ENCODE measurements at places on chromosomes 11 and 22. TPM values are rescaled to one million over a fixed set of nuclear protein-coding genes. Genes with fewer than 3 reads are reported as not detected.

The CASP4 gene
- 135 TPM for total RNA-seq

The APOL4 gene
- total RNA-seq, result 0.54 TPM

GRCh38 chr11:6251120-6251733 lies 8.4 kb upstream of the CCKBR start:
- no peaks in the 10 kb centered on the region for H3K4me1 ChIP-seq
- peak; percentile 58 for DNase-seq
- H3K27me3 ChIP-seq, result peaks cover 2% of the 10 kb centered on the region
- H3K4me3 ChIP-seq, result no peak overlapping the region

DNA sequence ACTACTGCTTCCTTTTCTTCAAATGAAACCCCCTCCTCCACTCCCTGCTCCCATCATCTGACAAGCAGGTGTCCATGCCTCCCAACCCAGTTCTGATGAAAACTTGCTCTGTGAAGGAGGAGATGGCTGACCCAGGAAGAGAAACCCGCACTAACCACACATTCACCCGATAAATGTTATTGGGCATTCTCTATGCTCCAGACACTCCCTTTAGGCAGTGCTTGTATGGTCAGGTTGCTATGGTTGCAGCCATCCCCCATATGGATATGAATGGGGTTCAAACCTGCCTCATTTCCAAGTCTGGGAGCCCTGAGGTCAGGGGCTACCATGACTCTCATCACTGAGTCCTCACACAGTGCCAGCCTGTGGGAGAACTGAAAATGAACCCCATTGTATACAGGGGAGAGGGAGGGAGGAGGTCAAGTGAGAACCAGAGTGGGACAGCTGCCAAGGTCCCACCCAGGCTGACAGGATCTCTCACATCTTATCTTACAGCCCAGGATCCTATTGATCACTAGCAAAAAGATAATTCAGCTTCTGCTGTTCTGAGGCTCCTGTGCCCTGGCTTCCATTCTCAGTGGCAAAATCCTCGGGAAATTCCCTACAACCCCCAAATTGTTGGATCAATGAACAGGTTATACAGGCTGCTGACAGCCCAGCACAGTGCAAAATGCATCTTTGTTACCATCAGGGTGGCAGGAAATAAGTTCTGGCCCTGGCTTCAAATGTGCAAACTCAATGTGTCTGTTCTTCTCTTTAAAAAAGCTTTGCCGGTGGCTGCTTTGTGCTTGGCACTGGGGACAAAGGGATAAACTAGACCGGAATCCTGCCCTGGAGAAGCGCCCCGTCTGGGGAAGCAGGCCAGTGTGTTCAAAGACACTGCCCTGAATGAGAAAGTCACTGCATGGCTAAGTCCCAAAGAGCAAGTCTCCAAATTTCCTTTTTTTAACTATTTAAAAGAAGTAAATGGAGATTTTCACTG lies 22.7 kb upstream of the ACER3 start:
- H3K27me3 ChIP-seq, result peaks cover 32% of the 10 kb centered on the region
- DNase-seq, result no peak
- H3K27ac ChIP-seq, result no peak overlapping the region
- H3K4me3 ChIP-seq, result no peak overlapping the region
- no peaks in the 10 kb centered on the region for H3K4me1 ChIP-seq

DNA sequence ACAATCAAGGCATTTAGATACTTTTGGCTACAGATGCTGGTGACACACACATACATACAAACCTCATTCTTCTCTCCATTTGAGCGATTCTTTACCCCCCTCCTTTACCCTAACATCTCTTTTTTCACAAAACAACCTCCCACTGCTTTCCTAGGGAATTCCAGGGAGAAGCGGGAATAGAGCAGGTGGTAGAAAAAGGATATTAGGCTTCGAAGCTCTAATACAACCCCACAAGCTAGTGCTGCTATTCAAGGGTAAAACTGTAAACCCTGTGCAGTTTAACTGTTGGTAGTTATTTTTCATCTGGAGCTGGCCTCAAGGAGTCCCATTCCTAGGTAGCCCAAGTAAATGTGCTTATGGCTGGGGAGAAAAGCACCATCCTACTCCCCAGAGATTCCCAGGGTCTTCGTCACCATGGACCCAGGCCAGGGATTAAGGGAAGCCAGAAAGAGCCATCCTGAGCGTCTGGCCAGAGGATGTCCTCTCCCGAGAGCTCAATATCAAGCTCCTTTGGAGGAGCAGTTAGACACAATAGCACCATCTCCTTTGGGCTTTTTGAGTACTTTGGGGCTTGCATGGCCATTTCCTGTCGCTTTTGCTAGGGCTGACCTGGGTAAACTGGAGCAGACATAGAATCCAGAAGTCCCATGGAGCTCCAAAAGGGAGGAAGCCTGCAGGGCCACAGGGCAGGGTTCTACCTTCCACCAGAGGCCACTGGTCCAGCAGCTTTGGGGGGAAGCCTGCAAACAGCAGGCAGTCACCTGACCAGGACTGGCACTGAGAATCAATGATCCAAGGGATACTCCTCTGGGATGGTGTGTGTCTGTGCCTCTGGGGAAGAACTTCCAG lies 3.1 kb downstream of the MAML2 start:
- H3K36me3 ChIP-seq, result peaks cover 42% of the 10 kb centered on the region
- peak; percentile 8 for DNase-seq
- peak overlapping the region; percentile 96 for H3K4me3 ChIP-seq
- no peaks in the 10 kb centered on the region for H3K27me3 ChIP-seq
- peaks cover 53% of the 10 kb centered on the region for H3K4me1 ChIP-seq

DNA sequence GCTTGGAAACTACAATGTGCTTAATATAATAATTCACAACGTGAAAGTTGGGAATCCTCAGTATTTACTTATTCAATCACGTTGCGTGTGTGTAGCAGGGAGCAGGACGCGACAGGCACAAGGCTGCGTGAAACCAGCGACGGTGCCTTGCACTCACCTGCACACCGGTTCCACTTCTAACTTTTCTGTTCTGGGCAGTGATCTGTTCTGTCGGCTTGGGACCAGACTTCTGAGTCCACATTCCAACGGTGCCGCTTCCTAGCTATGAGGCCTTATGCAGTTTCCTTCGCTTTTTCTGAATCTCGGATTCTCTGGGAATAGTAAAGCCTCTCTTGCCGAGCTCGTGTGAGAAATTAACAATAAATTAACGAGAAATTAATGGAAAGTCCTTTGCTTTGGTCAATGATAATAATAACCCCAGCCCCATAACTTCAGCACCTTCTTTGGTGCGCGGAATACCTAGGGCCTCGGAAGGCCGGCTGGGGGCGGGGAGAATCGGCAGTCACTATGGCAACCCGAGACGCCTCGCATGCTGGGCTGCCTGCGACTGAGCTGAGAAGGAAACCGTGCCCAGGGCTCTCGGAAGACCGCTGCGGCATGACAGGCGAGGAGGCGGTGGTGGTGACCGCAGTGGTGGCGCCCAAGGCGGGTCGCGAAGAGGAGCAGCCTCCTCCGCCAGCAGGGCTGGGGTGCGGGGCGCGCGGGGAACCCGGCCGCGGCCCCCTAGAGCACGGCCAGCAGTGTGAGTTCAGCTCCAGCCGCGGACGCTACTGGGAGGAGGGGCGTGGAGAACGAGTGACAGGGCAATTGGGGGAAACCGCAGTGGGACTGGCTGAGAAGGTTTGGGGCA lies at the start of gene C11orf97:
Gene C11orf97, plus strand, starts transcription at position 530 of the 850 bp plus-strand sequence. Its CDS starts 68 bp downstream, at position 598.
- DNase-seq, result peak; percentile 59
- H3K27ac ChIP-seq, result no peak within 1 kb of the TSS
- peak within 1 kb of the TSS; percentile 65 for H3K4me3 ChIP-seq

DNA sequence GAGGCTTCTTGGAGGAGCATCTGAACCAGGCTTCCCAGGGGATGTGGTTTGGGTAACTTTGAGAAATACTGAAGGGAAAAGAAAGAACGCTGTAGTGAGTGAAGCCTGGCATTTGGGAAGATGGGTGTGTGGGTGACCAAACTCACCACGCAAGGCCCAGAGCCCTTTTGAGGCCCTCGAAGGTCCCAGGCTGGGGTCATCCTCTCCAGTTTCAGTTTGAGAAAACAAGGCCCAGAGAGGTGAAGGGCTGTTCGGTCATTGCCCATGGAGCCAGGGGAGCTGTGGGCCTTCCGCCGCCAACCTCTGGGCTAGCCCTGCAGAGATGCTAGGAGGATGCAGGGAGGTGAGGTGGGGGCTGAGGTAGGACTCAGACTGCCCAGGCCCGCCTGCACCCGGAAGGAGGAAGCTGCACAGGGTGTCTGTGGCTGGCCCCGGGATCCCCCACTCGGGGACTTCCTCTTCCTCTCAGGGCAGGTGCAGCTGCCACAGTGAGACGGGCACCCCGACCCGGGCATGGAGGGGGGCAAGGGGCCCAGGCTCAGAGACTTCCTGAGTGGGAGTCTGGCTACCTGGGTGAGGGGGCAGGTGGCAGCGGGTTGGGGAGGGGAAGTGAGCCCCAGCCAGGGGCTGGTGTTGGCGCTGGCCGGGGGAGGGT lies at the start of gene CCDC88B:
Gene CCDC88B, plus strand, starts transcription at position 451 of the 655 bp plus-strand sequence. Its CDS starts 63 bp downstream, at position 514.
- peaks cover 48% of the 10 kb centered on the region for H3K4me1 ChIP-seq
- H3K27me3 ChIP-seq, result no peaks in the 10 kb centered on the region
- H3K36me3 ChIP-seq, result peaks cover 23% of the 10 kb centered on the region
- DNase-seq, result peak; percentile 91
- H3K4me3 ChIP-seq, result peak within 1 kb of the TSS; percentile 84
- H3K27ac ChIP-seq, result peak within 1 kb of the TSS; percentile 92

- H3K27me3 ChIP-seq, result peaks cover 34% of the 10 kb centered on the region
- H3K36me3 ChIP-seq, result no peaks in the 10 kb centered on the region
- no peak overlapping the region for H3K27ac ChIP-seq
- no peak overlapping the region for H3K4me3 ChIP-seq
- no peak for DNase-seq
These were observed 109.3 kb downstream of the APIP start for GRCh38 chr11:34806875-34807274.

DNA sequence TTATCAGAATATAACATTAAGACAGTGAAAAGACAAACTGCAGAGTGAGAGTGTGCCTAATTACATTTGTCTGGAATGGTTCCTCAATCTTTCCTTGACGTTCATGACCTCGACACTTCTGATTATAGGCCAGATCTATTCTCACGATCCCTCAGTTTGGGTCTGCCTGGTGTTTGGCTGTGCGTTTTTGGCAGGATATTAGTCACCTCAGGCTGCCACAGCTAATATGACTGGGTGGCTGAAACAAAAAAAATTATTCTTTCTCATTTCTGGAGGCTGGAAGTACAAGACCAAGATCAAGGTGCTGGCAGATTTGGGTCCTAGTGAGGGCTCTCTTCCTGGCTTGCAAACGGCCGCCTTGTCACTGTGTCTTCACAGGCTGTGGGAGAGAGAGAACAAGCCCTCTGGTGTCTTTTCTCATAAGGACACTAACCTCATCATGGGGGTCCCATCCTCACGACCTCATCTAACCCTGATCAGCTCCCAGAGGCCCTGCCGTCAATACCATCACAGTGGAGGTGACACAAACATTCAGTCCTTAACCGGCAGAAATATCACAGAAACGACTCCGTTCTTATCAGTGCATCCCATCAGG lies 23.2 kb downstream of the IFITM10 start:
- peaks cover 43% of the 10 kb centered on the region for H3K27me3 ChIP-seq
- peaks cover 19% of the 10 kb centered on the region for H3K4me1 ChIP-seq
- DNase-seq, result no peak
- no peak overlapping the region for H3K4me3 ChIP-seq
- no peak overlapping the region for H3K27ac ChIP-seq

GRCh38 chr11:16899708-16900303 lies 114.4 kb downstream of the PLEKHA7 start:
- H3K27me3 ChIP-seq, result no peaks in the 10 kb centered on the region
- no peak for DNase-seq
- no peaks in the 10 kb centered on the region for H3K36me3 ChIP-seq
- H3K4me1 ChIP-seq, result peaks cover 30% of the 10 kb centered on the region

DNA sequence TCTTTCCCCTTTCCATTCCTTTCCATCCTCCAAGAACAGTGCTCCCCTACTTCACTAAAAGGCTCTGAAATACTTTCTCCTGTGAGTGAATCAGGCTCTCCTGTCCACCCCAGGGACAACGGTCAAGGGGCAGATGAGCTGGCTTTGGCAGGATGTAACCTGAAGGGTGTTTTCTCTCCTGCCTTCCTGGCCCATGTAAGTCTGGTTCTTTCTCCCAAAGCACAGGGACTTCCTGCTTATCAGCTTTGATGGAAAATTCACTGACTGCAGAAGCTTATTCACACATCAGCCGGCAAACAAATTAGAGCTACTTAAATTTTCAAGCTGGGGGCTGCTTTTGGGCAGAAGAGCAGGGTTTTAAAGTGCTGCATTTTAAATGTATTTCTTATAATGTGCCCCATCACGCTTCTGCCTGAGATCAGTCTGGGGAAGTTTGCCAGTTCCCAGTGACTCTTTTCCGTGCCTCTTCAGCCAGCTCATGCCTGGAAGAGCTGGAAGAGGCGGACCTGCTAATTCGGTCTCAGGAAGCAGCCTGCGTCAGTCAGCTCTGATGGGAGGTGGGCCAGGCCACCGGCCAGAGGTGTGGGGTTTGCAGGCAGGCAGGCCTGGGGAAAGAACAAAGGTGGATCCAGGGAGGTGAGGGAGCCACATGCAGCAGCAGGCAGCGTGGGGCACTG lies 140.4 kb upstream of the TBCEL start:
- no peaks in the 10 kb centered on the region for H3K4me1 ChIP-seq
- peaks cover 10% of the 10 kb centered on the region for H3K27me3 ChIP-seq
- no peak overlapping the region for H3K27ac ChIP-seq

GRCh38 chr11:64241241-64241490 lies 271 bp downstream of the FKBP2 start:
- peaks cover 20% of the 10 kb centered on the region for H3K36me3 ChIP-seq
- DNase-seq, result peak; percentile 99
- peak overlapping the region; percentile 88 for H3K4me3 ChIP-seq
- peaks cover 54% of the 10 kb centered on the region for H3K4me1 ChIP-seq
- H3K27me3 ChIP-seq, result no peaks in the 10 kb centered on the region

GRCh38 chr11:96123301-96123700 lies 199.4 kb upstream of the MTMR2 start:
- H3K27me3 ChIP-seq, result no peaks in the 10 kb centered on the region
- H3K4me3 ChIP-seq, result no peak overlapping the region
- H3K4me1 ChIP-seq, result peaks cover 18% of the 10 kb centered on the region
- H3K36me3 ChIP-seq, result peaks cover 19% of the 10 kb centered on the region
- no peak overlapping the region for H3K27ac ChIP-seq

Measured in activated CD4-positive, alpha-beta T cell treated with anti-CD3 and anti-CD28 coated beads, Interleukin-2, amount 10 ng/mL, durations not matched to agents 7 days and 5 days (primary cell).